Nephron progenitor cell (in vitro differentiated cells): ENCODE measurements at places on chromosomes 7 and 10.

GRCh38 chr10:94343151-94343550, 19.6 kb downstream of the NOC3L start:
- no peak for DNase-seq

- no peak for DNase-seq
These were observed 11.9 kb upstream of the SFR1 start for GRCh38 chr10:104109908-104110662.

DNA sequence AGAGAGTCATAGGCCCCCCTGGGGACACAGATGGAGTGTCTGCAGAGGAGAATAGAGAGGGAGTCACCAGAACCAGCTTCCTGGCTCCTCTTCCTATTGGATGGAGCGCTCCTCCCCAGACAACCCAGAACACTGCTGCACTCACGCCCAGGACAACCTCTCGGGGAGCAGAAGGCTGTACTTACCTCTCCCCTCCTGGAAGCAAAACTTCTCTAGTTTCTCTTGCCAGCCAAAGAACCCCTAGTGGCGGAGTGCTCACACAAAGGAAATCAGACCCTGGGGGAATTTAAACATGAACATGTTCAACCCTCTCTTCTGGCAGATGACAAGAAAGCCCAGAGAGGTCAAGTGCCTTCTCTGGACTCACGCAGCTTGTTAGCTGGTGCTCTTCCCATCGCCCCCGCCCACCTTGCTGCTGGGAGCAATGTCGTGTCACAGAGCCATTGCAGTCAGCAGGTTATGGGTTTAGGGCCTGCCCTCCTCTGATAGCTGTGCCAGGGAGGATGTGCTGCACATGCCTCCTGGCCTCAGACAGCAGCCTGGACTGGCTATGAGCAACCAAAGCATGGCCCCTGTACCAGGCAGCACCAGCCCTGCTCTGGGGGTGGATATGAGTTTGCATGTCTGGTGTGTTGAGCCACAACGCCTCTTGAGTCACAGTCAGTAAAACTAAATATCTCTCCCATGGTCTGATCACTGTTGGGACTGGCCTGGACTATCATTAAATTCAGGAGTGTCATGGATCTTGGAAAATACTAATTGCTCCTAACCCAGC, 84.4 kb downstream of the SLIT1 start:
- DNase-seq, result no peak

DNA sequence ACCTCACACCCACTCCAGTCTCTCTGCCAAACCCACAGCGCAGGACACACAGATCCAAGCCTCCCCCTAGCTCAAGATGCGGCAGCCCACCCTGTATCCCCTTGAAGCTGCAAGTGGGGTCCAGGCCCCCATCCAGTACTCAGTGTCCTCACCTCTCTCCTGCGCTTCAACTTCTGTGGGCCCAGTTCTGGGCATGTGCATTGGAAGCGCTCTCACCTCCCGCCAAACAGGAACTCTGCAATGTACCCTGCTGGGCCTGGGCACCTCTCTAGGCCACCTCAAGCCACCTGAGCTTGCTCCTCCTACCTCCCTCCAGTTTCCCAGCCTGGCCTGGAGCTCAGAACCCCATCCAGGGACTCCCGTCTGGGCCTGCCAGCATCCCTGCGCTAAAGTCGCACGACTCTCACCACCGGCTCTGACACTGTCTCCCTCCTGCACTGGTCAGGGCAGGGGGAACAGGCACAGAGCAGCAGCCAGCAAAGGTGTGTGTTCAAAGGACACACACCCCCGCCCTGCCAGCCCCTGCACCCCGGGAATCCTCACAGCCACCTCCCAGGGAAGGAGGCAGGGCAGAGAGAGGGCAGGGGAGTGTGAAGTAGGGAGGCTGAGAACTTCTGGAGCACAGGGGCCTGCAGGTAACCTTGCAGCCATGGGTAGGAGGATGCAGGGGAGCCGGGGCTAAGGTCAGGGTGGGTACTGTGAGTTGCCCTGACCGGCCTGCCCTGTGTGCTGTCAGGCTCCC, 51.7 kb upstream of the MSMB start:
- DNase-seq, result no peak

GRCh38 chr7:4110438-4110837, 571.7 kb upstream of the FOXK1 start:
- DNase-seq, result no peak

DNA sequence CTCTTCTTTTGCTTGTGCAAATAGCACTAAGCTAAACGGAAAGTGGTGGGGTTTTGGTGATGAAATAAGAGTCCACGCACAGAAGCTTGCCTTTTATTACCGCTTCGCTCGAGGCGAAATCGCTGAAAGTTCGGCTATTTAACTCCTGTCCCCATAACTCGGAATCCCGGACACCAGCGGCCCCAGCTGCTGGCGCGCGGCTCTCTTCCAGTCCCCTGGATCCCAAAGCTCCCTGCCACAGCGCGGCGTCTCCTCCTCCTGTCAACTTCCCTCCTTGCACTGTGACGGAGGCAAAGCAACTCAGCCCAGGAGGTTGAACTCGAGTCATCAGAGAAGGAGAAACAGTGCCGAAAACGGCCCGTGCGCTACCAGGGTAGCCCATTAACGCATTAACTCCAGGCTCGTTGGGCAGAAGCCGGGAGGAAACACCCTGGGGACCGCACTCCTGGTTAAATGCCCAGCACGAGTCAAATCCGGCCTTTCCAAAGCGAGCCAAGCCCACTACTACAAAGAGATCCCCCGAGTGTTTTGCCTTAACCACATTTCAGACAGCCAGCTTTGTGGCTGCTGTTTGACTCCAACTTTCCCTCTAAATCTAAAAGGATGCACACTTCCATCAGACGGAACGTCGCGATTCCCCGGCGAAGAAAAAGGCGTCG, 1.3 kb downstream of the SEMA3D start:
- DNase-seq, result peak; percentile 61

- no peak for DNase-seq
These were observed 13.1 kb downstream of the JAKMIP3 start for GRCh38 chr10:132078746-132079345.

DNA sequence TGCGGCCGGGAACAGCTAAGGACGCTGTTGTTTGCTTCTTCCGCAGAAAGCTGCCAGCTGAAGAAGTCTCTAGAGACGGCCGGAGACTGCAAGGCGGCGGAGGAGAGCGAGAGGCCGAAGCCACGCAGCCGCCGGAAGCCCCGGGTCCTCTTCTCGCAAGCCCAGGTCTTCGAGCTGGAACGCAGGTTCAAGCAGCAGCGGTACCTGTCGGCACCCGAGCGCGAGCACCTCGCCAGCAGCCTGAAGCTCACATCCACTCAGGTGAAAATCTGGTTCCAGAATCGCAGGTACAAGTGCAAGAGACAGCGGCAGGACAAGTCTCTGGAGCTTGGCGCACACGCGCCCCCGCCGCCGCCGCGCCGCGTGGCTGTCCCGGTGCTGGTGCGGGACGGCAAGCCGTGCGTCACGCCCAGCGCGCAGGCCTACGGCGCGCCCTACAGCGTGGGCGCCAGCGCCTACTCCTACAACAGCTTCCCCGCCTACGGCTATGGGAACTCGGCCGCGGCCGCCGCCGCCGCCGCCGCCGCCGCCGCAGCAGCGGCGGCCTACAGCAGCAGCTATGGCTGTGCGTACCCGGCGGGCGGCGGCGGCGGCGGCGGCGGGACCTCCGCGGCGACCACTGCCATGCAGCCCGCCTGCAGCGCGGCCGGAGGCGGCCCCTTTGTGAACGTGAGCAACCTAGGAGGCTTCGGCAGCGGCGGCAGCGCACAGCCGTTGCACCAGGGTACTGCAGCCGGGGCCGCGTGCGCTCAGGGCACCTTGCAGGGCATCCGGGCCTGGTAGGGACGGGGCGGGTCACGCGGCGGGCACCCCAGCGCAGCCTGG, 2.4 kb downstream of the NKX2-3 start:
- peak; percentile 73 for DNase-seq

DNA sequence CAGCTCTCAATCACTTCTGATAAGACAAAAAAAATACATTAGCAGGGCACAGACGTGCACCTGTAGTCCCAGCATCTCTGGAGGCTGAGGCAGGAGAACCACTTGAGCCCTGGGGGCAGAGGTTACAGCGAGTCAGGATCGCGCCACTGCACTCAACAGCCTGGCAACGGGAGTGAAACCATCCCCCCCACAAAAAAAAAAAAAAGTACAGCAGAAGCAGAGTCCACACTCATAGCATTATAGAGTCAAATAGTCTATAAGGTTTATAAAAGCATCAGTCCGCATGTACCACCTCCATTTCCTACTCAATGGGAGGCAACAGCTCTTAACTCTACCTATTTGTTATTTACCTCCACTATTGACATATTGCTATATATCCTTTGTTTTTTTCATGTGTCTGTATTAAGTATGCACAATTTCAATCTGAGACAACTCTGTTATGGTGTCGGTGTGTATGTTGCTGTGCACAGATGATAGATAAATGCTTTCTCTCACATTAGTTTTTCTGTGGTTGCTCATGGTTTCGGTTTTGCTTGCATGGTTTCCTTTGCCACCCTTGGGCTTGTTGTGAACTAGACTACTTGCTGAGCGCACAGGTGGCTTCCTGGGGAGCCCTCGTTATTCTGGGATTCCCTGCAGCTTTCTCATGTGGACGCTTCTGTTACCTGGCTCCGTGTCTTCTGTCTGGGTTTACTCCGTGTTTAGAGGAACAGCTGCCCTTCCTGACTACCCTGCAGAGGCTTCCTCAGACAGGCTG, 40.4 kb downstream of the PROSER2 start:
- no peak for DNase-seq

DNA sequence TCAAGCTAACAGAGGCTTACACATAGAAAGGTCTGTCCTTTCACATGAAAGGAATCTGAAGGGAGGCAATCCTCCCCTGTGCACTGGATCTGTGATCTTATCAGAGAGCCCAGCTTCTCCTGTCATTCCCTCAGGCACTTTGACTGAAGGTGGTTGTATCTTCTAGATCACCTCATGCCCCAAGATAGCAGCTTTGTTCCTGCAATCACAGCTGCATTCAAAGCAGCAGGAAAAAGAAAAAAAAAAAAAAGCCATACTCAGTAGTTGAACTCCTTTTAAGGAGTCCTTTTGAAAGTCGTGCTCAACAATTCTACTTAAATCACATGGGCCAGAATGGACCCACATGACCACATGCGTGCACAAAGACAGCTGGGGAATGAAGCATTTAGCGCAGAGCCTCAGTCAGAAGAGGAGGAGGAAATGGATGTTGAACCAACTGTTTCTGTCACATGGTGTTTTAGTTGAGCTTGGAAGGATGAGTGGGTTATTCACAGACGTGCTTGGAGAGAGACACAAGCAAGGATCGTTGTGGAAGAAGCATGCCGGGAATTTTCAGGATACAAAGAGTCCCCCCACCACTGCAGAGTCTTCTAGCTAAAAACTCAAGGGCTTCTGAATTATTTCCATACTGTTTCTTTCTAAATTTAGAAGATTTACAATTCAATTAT, 13.0 kb upstream of the PFKP start:
- no peak for DNase-seq

DNA sequence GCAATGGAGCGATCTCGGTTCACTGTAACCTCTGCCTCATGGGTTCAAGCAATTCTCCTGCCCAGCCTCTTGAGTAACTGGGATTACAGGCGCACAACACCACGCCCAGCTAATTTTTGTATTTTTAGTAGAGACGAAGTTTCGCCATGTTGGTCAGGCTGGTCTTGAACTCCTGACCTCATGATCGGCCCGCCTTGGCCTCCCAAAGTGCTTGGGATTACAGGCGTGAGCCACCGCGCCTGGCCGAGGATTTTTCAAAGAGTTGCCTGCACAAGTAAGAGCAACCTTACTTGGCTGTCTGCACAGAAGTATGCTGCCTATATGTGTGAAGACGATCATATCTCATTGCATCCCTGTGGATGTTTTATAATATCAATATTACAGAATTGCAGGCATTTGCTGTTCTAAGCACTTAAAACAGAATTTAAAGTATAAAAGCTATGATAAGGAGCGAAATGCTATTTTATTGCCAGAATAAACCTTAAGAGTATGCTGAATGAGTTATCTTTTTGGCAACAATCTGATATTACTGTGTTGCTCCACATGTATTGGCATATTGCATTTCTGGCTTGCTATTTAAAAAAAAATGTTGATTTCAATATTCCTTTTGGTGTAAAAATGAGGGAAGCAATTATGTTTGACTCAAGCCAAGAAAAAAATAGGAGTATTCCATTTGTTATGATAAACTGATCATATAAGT, 379.4 kb upstream of the SEMA3D start:
- DNase-seq, result no peak

GRCh38 chr7:26777385-26777784, 87.0 kb downstream of the SKAP2 start:
- DNase-seq, result no peak

DNA sequence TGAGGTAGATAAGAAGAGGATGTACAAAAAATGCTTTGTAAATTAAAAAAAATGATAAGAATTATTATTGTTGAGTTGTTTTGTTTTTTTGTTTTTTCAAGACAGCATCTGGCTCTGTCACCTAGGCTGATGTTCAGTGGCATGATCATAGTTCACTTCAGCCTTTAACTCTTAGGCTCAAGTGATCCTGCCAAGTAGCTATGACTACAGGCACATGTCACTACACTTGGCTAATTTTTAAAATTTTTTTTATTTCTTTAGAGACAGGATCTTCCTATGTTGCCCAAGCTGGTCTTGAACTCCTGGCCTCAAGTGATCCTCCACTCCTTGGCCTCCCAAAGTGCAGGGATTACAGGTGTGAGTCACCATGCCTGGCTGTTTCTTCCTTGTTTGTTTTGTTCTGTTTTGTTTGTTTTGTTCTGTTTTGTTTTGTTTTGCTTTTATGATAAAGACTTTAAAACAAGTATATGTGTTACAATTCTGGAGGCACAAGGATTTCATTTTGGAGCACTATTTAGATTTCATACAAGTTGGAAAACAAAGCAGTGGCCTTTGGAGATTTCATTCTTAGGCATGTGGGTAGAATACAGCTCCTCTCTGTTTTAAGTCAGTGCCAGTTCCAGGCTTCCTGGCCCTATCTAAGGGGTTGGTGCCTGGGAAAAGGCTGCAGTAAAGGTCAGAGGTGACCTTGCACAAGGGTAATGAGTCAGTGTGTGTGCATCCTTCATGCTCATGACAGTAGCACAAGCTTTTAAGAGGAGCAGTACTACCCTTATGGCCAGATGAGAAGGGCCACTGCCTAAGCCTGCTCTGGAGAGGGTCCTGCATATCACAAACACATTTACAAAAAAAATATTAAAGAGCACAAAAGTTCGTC, 17.9 kb downstream of the FGFBP3 start:
- no peak for DNase-seq

DNA sequence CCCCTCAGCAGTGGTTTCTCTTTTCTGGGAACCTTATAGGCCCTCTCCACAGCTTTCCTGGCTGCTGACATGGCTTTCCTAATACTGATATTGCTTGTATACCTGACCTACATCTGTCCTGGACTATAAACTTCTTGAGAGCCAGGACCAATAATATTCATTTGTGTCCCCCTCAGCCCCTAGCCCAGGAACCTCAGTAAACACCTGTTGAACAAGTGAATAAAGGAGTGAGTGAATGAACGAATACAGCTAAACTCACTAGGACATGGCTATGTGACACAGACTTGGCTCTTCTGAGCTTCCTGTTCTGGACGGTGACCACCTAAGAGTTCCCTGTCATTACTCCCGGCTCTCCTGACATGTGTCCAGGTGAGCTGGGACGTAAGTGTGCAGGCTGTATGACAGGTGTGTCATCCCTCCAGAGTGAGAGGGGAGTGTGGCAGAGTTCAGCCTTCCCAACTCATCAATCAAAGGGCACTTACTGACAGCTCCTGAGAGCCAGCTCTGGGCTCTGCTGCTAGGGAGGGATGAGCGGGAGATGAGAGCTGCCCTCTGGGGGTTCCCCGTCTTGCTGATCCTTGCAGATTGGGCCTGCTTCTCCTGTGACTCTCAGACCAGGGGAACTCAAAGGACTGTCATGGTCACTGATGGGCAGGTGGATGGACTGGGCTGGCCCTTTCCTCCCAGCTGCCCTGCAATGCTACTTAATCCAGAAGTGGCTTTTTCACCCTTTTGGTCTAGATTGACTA, 84.5 kb downstream of the HIF1AN start:
- DNase-seq, result no peak
